IPS-NIHi11 (cell line): ENCODE measurements at places on chromosomes 5 and 9.

DNA sequence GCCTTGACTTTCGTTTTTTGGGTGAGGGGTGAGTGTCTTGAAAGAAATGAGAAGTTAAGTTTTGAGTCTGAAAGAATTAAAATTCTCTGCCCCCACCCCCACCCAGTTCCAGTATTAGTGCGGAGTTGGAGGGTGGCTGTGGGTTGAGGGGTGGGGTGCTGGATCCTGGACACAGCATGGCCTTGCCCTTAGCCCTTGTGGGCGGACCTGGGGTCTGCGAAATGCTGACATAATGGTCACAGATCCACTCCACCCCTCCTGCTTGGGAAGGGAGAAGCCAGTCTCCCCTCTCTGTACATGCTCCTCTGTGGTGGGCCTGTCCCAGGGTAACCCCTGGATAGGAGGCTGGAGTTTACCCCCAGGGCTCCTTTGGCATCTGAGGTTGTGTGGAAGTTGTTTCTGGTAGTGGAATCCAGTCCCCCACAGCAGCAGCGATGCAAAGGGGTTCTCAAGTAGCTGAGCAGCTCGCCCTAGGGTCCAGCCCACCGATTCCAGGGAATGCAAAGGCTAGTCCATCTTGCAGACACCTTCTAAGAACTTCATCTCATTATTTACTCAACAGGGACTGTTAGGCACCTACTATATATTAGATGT is 42.8 kb upstream of the TCF7 start:
- DNase-seq, result no peak

DNA sequence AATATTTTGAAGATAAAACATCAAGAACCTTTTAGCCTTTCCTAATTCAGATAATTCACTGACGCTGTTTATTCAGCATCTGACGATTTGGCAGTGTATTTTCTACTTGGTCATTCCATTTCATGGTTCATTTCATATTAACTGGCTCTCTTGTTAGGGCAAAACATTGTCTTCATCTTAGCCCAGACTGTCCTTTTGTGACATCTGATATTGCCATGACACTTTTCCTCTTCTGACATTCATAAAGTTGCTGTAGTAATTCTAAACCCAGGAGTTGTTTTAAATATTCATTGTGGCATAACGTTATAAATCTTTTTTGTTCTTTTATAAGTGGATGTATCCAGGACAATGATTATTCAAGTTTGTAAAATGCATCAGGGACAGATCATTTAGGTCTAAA is 1.8 kb downstream of the SCAMP1 start:
- no peak for DNase-seq

GRCh38 chr9:81237565-81238231 is 451.6 kb downstream of the TLE1 start:
- DNase-seq, result no peak

DNA sequence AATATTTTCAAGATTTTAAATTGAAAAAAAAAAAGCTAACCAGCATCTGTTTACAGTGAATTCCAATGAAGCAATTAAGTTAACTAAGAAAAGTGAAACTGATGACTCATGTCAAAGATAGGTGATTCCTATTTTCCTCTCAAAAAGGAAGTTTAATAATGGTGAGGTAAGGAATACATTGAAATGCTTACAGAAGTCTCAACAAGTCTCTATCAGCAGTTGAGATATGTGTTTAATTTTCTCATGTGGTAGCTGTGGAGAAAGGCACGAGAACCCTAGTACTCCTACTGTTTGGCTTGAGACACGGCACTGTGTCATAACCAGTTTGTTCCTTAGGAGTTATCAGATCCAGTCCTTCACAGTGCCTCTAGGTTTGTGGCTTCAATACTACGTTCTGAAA is 114.5 kb downstream of the SLC25A46 start:
- no peak for DNase-seq

DNA sequence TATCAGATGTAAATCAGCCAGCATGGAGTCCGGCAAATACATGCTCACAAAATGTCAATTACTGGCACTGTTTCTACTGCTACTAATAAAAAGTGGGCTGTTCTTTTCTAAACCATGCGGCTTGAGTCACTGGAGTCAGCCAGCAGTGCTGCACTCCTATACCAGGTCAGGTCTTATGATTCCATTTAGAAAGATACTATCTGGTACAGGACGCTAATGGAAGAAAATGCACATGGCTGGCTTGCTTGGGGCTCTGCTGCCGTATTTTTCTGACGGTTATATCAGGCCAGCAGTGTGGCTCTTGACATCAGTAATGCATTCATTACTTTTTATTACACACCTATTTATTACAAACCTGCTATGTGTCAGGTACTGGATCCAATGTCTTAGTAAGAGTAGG is 74.3 kb downstream of the NDFIP1 start:
- DNase-seq, result no peak

- peak; percentile 45 for DNase-seq
These were observed 43.2 kb upstream of the FOXE1 start for GRCh38 chr9:97809666-97810344.

GRCh38 chr5:10289353-10289752 is 18.3 kb downstream of the CMBL start:
- no peak for DNase-seq

GRCh38 chr5:54309276-54309675 is 1.1 kb downstream of the ARL15 start:
- DNase-seq, result no peak

GRCh38 chr5:118258223-118258622 is 730.1 kb downstream of the DTWD2 start:
- no peak for DNase-seq

- DNase-seq, result peak; percentile 79
These were observed 146.5 kb upstream of the TLX3 start for GRCh38 chr5:171162596-171162995.

DNA sequence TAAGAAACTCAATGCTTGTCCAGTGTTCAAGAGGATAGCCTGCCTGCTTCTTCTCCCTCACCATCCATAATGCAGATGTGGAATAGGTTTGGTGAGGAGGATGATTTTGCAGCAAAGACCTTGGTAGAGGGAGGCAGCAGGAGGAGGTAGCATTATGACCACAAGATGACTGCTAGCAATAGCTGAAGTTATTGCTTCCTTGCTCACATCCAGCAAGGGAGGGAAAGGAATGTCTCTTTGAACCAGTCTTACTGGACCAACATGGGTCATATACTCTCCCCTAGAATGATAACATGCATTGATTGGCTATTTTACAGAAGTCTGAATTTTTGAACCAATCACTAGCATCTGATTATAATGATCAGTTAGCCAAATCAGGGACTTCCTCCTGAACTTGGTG is 607.6 kb downstream of the EBF1 start:
- no peak for DNase-seq
